ENCODE measurements at places on chromosomes 1 and 21.
A peak's percentile ranks its signal among the peaks of the same experiment; 100 is the strongest.

DNA sequence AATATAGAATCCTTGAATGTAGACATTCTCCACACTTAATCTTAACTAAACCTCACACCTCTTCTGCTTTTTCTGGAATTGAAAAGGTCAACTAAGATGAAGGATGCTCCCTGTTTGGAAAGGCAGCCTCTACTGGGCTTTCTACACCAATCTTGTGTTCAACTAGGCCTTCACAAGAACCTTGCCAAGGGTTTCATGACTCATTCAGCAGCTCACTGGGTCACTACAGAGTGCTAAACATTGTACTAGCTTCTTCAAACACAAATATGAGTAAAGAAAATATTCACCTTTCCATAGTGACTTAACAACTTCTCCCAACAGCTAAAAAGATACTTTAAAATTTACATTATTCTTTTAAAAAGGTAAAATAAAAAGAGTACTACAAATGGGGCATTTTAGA, 135.3 kb upstream of the PRMT6 start:
- DNase-seq: no peak

- no peak for DNase-seq
These were observed 55.3 kb upstream of the EIF4G3 start for GRCh38 chr1:21232044-21232443.

- DNase-seq: no peak
These were observed 70.4 kb upstream of the IRF2BP2 start for GRCh38 chr1:234680331-234680904.

DNA sequence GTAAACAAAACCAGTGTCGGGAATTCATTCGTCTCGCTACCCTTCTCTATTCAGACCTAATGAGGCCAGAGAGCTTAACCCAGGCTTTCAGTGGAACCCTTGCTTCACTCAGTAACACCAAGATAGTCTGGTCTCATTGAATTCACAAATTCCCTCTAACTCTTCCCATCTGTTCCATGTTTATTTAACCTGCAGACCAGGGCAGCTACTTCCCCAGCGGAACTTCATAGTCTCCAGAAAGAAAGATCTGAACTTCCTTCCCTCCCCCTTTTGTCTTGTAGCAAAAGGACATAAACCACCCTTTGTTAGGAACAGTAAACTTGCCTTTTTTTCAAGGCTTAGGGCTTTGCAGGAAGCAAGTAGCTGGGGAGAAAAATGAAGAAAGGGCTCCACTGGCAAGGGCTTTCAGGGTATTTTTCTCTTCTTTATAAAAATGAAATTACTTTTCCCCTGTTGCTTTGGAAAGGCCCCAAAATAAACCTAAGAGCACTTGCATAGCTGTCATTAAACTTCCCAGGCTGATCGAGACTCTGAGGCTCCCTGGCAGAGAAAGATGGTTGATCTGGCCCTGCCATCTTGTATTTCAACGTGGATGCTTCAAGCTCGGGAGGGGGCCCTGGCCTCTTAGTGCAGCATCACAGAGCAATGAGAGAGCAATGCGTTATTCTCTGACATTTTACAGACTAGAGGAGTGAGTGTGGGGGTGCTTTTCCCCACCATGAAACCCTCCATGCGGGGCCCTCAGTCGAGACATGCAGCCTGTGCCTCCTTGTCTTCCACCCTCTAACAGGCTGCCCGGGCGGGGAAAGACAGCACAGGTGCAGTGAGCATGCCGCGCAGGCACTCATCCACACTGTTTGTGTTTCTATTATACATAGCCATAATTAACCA, 30.0 kb downstream of the MIS18A start:
- DNase-seq: no peak

- DNase-seq: no peak
These were observed 72.8 kb downstream of the XCL2 start for GRCh38 chr1:168470901-168471431.

- no peak for DNase-seq
These were observed 1.2 kb downstream of the LORICRIN start for GRCh38 chr1:153260585-153261280.

DNA sequence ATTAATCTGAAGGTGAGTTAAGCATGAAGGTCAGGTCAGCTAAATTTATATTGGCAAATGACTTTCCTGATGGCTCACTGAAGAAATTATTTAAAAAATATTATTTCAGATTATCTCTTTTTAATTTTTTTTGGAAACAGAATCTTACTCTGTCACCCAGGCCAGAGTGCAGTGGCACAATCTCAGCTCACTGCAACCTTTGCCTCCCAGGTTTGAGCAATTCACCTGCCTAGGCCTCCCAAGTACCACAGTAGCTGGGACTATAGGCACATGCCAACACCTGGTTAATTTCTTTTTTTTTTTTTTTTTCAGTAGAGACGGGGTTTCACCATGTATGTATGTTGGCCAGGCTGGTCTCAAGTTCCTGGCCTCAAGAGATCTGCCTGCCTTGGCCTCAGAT, 976.7 kb downstream of the TTLL7 start:
- no peak for DNase-seq

DNA sequence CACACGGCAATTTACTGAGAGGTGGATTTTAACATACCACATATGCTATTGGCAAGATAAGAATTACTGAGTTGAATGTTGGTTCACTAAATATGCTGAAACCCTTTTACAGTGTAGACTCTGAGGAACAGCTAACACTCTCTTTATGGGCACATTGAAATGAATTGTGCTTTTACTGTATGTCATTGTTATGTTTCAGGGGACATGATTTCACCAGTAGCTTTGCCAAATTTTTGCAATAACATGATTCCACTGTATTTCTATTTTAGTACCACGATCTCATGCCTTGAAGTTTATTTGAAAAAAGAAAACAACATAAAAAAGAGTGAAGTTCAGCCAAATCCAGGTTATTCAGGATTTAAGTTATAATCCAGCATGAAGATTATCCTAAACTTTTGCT, 188.5 kb downstream of the HLX start:
- DNase-seq: no peak

GRCh38 chr1:44229435-44230167, 16.3 kb downstream of the DMAP1 start:
- no peak for DNase-seq

DNA sequence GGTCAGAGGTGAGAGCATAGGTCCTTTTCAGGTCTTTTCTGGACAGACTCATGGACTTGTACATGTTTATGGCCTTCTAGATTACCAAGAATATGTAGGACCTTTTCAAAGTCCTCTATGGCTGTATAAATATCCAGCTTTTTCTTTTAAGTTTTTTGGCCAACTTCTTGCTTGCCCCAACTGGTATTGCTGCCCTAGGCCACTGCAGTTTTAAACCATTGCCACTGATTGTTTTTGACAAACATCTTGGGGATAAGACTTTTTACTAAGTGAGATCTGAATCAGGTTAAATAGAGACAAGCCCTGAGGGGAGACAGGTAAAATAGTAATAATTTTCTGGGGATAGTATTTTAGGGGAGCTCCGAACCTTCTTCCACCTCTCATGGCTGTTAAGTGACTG, 14.8 kb upstream of the DDR2 start:
- no peak for DNase-seq

DNA sequence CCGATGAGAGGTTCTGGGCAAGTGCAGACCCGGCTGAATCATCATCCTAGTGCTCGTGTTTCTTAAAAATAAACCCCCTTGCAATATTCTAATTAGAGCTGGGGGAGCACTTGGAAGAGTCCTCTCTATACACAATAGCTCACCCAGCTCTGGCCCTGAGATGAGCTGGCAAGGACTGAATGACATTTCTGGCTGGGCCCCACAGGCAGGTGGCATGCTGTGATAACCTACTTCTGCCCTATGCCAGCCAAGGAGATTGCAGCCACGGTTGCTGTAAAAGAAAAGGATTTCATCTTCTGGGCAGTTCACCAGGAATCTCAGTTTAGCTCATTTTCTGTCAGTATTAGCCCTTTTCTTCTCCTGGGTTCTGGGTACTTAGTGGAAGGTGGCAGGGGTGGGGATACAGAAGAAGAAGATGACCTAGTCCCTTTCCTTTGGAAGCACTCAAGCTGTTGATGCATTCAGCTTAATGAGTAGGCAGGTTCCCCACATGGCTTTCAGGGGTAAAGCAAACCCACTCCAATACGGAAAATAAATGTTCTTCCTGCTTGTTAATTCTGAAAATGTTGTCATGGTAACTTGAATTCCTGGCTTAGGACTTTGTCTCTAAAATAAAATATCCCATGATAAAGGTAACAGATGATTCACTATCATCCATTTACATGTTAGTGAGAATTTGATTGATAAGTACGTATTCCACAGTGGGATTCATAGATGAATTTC, 32.2 kb downstream of the VASH2 start:
- DNase-seq: no peak

- DNase-seq: peak; percentile 15
These were observed 575 bp downstream of the TRIM67 start for GRCh38 chr1:231162297-231162969.

DNA sequence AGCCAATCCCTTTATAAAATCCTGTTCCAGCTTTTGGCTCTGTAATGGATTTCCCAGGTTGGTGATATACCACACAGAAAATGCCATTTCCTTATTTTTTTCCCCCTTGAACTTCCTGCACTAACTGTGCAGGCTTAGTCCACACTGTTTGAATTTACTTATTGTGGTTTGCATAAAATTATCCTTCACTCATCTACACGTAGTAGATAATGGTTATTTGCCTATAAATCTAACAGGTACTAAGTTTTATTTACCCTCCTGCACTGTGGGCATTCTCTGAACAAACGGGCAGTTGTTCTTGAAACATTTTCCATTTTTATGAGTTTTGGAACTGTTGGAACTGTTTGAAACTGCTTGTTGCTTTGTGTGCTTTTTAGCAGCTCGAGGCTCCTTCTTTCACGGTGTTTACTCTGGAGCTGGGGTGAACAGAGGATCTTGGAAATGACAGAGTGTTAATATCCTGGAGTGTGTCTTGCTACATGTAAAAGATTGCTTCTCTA, 23.0 kb upstream of the KIFAP3 start:
- DNase-seq: no peak

DNA sequence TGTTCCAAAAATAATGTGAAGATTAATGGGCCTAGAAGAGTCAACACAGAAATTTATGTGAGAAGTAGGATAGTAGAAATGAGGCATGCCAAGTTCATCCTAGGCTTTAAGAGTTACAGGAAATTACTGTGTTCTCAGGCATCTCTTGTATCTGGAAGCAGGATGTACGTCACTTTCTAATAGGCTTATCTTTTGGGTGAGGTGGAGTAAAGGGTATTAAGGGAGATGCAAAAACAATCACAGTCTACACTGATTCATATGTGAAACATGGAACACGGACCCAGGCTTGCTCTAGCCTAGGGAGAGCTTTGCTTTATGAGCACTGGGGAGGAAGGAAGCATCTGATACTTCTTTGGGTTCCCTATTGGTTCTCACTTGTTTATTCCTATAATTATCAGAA, 84.5 kb upstream of the RGS4 start:
- DNase-seq: no peak

- DNase-seq: no peak
These were observed 22.2 kb downstream of the FNDC5 start for GRCh38 chr1:32848354-32849063.

DNA sequence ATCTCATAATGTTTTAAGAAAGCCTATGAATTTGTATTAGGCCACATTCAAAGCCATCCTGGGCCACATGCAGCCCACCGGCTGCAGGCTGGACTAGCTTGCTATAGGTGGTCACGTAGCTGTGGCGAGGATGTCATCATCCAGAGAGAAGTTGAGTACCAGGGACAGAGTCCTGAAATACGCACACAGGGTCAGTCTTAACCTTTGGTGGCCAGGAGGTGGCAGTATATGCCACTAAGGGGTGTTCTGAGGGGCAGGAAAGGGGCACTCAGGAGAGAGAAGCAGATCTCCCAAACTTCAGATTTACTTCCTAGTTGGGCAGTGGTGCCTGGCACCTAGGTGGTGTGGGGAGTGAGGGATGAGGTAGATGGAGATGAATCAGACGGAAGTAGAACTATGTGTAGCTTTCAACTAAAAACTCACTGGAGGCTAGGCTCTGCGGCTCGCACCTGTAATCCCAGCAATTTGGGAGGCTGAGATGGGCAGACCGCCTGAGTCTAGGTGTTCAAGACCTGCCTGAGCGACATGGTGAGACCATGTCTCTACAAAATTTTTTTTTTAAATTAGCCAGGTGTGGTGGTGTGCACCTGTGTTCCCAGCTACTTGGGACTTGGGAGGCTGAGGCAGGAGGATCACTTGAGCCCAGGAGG, 16.3 kb upstream of the CDK18 start:
- peak; percentile 30 for DNase-seq

- no peak for DNase-seq
These were observed 411.0 kb downstream of the LMO4 start for GRCh38 chr1:87739704-87740103.

DNA sequence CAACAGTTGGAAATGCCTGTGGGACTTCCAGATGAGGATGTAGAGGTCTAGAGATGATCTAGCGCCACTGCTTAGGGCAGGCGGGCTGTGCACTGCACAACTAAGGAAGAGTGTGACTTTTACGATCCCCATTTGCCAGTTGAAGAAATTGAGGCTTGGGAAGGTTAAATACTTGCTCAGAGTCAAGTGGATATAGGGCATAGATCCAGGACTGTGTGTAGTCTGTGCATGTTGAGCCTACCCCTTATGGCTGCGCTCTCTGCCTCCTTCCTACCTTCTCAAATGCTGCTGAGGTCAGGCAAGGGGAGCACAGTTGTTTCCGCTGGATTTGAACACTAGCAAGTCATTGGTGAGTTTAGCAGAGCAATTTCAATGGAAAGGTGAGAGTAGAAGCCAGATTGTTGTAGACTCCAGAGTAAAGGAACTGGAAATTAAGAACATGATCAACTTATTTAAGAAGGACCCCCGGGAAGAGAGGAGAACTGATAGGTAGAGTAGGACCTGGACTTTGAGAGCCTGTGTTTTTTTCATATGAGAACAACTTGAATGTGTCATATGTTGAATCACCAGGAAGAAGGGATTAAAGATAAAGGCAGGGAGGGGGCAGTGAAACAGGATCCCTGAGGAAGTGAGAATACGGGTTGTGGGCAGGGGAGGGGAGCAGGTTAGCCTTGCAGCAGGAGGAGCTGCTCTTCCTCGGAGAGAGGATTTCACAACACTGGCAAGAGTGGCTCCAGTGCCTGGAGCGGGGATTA, 2.7 kb downstream of the CAPN2 start:
- DNase-seq: no peak

DNA sequence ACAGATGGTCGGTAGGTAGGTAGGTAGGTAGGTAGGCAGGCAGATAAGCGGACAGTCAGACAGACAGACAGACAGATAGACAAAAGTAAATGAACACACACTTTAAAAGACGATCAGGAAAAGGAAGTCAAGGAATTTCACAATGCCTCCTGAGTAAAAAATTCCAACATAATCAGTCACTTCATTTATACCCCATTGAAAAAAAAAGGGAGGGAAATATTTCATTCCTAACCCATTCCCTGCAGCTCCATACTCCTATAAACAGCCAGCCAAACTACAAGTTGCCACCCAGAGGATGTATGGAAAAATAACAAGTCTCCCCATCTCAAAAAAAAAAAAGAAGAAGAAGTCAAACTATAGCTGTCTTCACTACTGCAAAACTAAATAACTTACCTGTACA, 43.4 kb downstream of the ZZZ3 start:
- DNase-seq: no peak

GRCh38 chr1:2429780-2430591, 17.6 kb upstream of the PEX10 start:
- peak; percentile 28 for DNase-seq
